Activated CD4-positive, alpha-beta T cell treated with anti-CD3 and anti-CD28 coated beads, Interleukin-2, amount 50 U/mL, for 16 hours (primary cell): ENCODE measurements at places on chromosomes 5 and 9.

DNA sequence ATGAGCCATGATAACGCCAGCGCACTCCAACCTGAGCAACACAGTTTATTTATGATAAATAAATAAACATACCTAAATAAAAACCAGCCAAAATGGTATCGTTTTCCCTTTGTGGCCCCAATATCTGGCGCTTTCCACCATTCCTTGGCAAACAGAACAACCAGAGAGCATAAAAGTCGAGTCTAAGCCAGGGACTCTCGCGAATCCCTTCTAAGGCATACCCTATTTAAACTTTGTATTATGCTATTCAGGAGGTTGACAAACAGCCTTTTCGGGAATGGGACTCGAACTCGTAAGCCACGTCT is 386 bp upstream of the MATR3 start:
- no peak for DNase-seq

GRCh38 chr9:105503881-105504280 is 54.0 kb upstream of the FKTN start:
- peak; percentile 15 for DNase-seq

DNA sequence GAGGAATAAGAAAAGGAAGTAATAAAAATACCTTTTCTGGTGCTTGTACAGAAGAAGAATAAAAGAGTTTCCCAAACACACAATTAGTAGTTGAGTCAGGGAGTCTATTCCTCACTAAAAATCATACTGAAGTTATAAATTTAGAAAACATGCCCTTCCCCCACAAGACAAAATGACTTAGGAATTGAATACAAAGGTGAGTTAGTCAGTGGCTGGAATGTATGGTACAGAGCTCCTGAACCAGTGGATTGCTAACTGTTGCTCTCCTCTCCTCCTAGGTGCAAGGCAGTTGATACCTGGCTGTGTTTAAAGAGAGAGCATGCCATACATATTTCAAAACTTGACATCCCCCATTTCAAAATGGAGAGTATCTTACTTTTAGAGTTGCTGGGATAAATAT is 1.9 kb downstream of the GDA start:
- DNase-seq, result no peak

DNA sequence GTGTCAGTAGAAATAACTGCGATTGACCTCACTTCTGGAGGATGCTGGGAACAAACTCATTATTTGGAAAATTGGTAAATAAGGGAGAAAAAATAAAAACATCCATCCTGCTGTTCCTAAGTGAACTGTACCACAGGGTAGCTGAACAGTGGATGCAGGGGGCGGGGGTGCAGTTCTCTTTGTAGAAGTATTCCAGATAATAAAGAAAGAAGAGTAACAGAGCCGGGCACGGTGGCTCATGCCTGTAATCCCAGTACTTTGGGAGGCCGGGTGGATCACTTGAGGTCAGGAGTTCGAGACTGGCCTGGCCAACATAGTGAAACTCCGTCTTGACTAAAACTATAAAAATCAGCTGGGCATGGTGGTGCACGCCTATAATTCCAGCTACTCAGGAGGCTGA is 132.1 kb downstream of the COL23A1 start:
- DNase-seq, result no peak

GRCh38 chr5:61534481-61535267 is 202.6 kb downstream of the ZSWIM6 start:
- peak; percentile 45 for DNase-seq

- DNase-seq, result no peak
Observed at GRCh38 chr9:97515662-97516061, 14.2 kb downstream of the TMOD1 start.

DNA sequence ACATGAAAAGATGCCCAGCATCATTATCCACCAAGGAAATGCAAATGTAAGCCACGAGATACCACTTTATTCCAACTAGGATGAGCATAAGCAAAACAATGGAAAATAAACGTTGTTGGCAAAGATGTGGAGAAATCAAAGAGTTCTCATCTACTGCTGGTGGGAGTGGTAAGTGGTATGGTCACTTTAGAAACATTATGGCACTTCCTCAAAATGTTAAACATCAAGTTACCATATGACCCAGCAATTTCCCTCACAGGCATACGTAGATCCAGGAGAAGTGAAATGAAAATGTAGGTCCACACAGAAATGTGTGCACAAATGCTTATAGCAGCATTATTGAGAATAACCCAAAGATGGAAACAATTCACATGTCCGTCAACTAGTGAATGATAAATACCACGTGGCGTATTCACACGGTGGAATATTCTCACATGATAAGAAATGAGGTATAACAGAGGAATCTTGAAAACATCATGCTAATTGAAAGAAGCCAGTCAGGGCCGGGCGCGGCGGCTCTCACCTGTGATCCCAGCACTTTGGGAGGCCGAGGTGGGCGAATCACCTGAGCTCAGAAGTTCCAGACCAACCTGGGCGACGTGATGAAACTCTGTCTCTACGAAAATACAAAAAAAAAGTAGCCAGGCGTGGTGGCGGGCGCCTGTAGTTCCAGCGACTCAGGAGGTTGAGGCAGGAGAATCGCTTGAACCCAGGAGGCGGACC is 16.4 kb upstream of the FLT4 start:
- no peak for DNase-seq

DNA sequence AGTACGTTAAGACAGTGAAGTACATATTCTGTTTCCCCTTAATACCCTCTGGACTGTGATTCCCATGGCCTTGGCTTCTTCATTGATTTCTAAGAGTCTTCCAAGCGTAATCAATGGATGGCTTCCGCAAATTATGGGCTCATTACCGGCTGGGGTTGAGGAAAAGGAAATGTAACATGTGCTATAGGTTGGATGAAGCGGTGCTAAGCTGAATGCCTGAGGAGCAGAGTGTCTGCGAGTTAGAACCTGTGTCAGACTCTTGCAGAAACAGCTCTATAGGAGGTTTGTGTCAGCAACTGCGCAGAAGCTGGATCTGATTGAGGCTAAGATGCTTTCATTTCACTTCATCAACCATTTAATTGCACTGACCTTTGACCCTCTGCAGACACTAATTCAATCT is 114.3 kb upstream of the CDH18 start:
- DNase-seq, result no peak

DNA sequence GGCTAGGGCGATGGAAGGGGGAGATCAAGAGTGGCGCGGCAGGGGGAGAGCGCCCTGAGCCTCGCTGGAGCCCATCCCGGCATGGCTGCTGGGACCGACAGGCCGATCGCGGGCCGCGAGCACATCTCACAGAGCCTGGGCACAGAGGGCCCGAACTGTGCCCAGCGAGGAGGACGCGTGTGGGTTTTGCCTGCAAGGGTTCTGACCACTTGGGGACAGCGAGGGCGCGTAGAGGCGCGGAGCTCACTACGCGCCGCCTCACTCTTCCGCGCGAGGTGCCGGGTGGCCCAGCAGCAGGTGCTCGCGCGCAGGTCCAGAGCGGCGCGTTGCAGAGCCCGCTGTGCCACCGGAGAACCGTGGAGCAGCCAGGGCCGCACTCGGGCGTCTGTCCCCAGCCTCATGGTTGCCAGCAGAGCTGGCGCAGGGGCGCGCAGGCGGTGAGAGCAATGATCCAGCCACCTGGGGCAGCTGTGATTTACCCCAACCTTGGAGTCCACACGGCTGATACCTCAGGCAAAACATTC is 16.3 kb upstream of the PITX1 start:
- no peak for DNase-seq

DNA sequence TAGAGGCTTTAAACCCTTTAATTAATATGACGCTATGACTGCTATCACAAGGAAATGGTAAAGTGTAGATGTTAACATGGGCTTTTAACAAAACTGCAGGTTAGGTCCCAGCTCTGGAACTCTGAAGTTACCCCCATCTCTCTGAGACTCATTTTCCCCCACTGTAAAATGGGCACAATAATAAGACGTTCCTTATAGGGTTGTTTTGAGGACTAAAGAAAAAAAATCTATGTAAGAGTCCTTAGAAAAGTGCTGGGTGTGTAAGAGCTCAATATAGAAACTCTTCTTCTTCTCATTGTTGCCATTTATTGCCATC is 45.8 kb upstream of the STK32A start:
- no peak for DNase-seq

DNA sequence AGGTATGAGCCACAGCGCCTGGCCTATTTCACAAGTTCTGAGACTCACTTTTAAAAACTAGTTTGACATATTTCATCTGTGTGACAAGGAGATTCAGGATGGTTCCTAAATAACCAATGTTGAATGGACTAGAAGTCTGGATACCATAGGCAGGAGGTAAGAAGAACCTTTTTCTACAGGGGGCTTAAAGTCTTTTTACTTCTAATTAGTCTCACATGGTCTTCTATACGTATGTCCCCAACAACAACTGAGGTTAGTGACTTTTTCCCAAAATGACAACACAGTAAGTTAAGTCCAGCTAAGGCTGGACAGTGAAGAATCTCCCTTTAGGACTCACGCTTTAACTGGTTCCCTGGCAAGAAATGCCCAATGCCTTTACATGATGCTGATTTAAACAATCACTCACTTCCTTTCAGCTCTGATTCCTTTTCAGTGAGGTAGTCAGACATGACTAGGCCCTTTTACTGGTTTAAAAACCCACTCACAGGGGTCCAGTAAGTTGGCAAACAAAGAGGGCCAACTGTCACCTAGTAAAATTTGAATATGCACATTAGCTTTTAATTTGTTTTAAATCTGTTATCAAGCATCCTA is 12.1 kb upstream of the HAUS6 start:
- no peak for DNase-seq

- DNase-seq, result no peak
Observed at GRCh38 chr9:106797299-106797698, 65.7 kb upstream of the ZNF462 start.

- DNase-seq, result peak; percentile 75
Observed at GRCh38 chr5:40258222-40258621, 421.5 kb upstream of the PTGER4 start.

DNA sequence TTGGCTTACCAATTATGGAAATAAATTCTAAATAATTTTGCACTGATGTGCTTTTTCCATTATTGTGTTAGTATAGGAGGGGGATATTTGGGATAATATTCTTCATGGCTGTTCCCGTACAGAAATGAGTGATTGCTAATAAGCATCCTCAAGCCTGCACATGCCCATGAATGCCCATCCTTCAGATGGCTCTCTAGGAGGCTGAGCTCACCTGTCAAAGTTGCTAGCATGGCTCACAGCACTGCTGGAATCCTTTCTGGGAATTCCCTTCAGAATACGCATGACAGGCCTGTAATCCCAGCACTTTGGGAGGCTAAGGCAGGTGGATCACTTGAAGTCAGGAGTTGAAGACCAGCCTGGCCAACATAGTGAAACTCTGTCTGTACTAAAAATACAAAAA is 124.1 kb downstream of the NXNL2 start:
- no peak for DNase-seq

DNA sequence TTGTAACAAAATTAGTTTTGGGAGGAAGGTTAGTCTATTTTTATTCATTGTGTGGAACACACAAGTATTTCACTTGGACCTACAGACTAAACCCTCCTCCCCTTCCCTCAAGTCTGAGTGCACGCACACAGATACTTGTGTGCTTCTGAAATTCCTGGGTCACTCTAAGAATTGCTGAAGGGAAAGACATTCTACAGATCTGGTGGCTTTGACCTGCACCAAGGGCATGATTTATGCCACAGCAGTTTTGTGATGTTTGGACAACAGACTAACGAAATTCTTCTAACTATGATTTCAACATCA is 150.5 kb downstream of the ARL15 start:
- DNase-seq, result no peak

DNA sequence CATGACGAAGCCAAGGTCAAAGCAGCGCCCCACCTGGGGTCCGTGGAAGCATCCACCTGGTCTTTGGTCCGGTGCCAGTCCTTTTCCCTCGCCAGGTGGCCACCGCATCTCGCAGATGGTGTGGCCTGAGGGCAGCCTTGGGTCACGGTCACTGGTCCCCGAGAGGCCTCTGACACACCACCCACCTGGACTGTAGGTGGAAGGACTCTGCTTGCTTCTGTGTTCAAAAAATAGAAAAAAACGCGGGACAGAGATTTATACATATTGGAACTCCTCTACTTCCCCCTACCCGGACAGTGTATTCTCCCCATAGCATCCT is 466 bp upstream of the TTC39B start:
- DNase-seq, result no peak

- DNase-seq, result no peak
Observed at GRCh38 chr5:118906947-118907346, 81.4 kb downstream of the DTWD2 start.
